ENCODE measurements at places on chromosomes 7 and 10.

DNA sequence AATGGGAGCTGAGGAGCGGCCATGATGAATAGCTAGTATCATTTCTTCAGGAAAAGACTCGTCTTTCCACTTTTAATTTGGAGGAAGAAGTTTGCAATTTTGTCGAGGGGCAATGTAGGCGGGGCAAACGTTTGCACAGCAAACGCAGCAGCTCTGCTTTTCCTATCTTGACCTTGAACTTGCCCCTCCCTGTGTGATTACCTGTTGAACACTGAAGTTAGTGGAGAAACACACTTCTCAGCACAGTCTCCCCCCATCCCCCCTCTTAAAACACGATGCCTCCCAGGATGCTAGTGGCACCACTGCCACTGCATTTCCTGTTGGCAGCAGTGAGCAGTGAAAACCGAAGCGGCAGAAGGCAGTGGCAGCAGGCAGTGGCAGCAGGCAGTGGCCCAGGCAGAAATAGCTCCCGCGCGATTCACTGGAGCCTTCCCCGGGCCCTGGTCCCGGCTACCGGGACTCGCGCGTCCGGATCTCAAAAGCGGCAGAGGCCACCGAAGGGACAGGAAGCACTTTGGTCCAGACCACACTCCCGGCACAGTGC is at the start of gene EPDR1:
TSS of gene EPDR1 (plus strand) at position 336 of the 544 bp plus-strand sequence. CDS start 300 bp downstream, outside the sequence.
- DNase-seq, result no peak

- DNase-seq, result no peak
Measured at GRCh38 chr7:36923943-36924436, 199.7 kb upstream of the AOAH start.

GRCh38 chr10:12237265-12238220 is 41.6 kb downstream of the CDC123 start:
- no peak for DNase-seq

DNA sequence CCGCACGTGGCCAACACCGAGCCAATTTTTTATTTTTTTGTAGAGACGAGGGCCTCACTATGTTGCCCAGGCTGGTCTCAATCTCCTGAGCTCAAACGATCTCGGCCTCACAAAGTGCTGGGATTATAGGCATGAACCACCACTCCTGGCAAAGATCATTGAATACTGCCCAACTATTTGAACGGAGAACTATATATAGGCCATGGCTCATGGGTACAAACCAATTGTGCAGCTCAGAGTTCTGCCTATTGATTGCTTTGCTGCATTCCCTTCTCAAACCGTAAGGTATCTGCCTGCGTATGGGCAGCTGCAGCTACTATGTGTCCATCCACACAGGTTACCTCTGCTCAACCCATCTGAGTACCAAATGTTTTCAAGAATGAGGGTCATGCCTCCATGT is 9.7 kb upstream of the SLC25A16 start:
- no peak for DNase-seq

DNA sequence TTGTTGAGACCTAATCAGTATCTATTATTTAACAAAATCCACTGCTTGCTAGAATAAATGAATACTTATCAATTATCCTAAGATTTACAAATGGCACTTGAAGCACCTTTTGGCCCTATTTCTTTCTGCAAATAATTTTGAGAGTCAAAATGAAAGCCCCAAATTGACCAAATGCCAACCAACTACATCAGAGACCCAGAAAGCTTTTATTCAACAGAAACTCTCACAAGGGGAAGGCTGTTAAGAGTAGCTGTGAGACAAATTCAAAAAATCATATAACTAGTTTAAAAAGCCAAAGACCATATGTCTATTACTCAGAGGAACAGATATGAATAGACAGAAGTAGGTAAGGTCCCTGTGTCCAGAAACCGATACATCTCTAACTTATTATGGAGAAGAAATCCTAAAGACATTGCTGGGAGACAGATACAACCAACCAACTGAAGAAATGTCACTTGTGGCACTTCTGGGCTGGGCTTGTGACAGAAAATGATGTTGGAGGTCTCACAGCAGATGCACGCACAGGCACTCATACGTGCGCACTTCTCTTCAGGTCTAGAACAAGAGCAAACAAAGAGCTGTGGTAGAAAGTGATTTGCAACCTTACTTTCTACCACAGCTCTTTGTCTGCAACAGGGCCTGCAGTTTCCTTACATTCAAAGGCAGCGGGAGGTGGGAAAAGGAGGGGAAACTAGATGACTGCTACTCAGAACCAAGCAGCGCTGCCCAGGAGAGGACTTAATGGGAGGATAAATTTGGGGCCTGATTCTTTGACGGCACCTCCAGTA is 58.6 kb upstream of the KCNIP2 start:
- no peak for DNase-seq

DNA sequence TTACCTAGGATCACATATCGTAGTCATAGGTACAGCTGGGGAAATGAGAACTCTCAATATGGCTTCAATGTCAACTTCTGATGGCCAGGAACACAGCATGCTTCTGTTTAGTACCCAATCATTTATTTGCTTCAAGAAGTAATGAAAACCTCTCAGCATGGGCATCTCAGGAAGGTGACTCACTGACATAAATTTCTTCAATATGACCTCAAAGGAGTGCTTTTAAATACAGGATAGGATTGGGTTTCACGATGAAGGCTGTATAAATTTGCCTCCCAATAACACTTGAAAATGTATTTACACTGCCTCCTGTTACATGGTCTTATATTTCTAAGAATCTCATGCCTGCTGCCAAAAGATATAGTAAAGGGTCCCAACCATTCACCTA is 15.1 kb downstream of the ITGA8 start:
- DNase-seq, result no peak

- no peak for DNase-seq
Measured at GRCh38 chr7:43234073-43234472, 121.6 kb downstream of the HECW1 start.

DNA sequence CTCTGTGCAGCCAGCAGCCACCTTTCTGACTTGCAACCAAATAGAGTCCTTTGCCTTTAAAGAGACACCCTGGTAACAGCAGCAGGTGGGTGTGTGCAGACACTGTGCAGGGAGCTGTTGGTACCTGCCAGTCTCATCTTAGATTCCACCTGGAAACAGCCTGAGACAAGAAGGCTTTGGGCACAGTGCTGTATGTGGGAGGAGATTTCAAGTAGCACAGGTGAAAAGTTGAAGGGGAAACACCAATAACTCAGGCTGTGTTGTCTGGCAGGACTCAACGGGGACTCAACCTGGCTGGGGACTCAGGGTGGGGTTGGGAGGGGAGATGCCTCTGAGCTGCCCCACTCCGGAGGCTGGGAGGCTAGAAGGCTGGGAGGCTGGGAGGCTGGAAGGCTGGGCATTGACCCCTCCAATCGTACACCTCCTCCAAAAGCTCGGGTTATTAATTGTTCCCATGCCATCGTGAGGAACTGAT is 6.7 kb downstream of the CPXM2 start:
- no peak for DNase-seq

Data from stimulated activated CD4-positive, alpha-beta T cell treated with anti-CD3 and anti-CD28 coated beads, Interleukin-15, amount 100 ng/mL, for 1 hour (primary cell).